ENCODE measurements at places on chromosomes 6 and 20.
A peak's percentile ranks its signal among the peaks of the same experiment; 100 is the strongest.

DNA sequence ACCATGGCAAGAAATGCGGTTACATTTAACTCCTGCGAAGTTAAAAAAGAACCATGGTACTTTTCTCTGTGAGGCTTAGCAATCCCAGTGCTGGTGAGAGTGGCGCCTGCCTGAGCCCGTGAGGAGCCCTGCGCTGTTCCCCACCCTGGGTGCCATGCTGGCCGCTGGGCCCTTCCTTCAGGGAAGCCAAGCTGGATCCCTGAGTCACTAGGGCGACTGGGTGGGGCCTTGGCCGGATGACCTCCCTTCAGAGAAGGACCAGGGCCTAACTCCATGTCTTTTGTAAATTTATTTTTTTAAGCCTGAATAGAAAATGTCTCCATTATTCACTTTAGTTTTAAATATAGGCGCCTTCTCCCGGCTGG lies 209.1 kb downstream of the ERMARD start:
- DNase-seq, result no peak

GRCh38 chr6:32617751-32618150 lies 19.5 kb upstream of the HLA-DQA1 start:
- DNase-seq, result no peak

DNA sequence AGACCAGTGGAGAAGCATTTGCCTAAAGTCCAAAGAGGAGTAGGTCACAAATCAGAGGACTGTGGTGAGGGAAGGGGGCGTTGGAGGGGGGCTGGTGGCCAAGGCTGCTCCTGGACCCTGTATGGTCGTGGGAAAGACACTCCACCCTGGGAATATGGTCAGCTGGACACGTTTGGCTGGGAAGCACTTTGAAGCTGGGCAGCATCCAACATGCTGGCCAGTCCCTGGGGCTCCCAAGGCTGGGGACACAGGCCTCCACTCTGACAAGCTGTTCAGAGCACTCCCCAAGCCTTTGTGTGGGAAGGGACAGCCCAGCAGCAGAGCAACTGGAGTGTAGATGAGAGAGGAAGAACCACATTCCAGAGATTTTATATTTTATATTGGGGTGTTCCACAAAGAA lies 203.2 kb downstream of the ANKRD60 start:
- no peak for DNase-seq

DNA sequence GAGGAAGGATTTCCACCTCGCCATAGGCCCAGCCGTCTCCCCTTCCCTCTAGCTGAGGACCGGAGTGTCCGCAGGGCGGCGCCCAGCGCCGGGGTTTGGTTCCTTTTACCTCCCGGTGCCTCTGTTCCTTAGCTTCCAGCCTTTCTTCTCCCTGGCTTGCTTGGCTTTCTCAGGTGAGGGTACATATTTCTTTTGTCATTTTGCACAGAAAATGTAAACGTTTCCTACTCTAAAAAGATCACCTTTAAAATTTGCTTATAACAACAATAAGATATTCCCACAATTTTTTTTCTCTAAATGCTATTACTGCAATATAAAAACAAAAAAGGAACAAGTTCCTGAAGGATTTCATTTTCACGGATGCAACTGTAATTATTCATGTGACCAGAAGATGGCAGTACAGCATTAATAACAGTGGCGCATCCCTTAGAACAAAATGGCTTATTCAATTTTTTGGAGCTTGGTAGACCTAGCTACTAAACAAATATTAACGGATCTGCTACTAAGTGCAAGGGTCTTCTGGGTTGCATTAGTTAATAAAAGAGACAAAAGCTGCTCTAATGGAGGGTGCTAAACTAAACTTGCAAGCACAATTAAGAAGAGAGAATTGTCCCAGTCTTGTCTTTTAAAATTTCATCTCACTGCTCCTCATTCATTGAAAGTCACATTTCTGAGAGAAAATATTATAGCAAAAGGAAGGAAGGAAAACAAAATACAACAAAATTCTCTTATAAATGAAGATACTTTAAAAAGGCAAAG lies 172.9 kb downstream of the ADGRG6 start:
- DNase-seq, result peak; percentile 59

GRCh38 chr6:11822346-11822745 lies 43.7 kb upstream of the ADTRP start:
- DNase-seq, result no peak

- no peak for DNase-seq
Measured at GRCh38 chr20:44678990-44679611, 27.6 kb upstream of the ADA start.

DNA sequence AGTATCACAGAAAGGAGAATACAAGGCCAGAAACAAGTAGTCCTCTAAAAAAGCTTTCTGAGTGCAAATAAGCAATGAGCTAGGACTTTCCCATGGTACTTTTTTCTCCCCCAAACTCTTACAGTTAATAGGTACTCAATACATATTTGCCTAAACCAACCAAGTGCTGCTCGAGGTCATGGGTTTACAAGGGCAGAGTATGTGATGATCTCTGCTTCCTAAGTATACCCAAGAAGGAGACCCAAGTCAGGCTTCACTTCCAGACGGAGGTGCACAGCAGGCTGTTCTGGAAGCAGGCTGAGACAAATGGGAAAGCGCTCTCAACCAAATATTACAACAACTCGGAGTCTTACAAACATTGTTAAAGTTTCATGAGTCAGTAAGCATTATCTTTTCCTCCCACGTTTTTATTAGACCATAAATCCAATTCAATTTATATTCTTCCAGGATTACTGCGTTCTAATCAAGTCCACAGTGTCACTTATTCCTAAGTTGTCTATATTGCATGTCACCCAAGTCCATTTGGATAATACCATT lies 8.1 kb downstream of the FYN start:
- no peak for DNase-seq
